ENCODE measurements at places on chromosomes 1 and 21.

- no peak for DNase-seq
These were observed 70.0 kb upstream of the KIAA1614 start for GRCh38 chr1:180842491-180843275.

- DNase-seq, result no peak
These were observed 24.4 kb downstream of the EFCAB7 start for GRCh38 chr1:63547621-63548294.

DNA sequence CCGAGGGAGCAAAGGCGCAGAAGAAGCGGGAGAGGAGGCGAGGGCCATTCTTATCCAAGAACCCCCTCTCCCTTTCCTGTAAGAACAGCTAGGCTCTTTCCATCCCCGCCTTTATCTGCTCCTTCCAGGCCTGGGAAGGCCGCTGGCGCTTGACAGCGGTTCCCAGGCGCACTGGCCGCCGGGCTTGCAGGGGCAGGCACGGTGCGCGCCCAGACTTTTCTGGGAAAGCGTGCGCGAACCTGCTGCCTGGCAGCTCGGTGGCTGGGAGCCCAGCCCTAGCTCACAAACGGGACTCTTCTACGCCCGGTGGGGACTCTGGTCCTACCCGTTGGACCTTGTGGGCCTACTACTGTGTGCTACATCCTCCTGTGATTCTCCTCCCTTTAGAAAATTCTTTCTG, 8.8 kb upstream of the IFNLR1 start:
- no peak for DNase-seq

DNA sequence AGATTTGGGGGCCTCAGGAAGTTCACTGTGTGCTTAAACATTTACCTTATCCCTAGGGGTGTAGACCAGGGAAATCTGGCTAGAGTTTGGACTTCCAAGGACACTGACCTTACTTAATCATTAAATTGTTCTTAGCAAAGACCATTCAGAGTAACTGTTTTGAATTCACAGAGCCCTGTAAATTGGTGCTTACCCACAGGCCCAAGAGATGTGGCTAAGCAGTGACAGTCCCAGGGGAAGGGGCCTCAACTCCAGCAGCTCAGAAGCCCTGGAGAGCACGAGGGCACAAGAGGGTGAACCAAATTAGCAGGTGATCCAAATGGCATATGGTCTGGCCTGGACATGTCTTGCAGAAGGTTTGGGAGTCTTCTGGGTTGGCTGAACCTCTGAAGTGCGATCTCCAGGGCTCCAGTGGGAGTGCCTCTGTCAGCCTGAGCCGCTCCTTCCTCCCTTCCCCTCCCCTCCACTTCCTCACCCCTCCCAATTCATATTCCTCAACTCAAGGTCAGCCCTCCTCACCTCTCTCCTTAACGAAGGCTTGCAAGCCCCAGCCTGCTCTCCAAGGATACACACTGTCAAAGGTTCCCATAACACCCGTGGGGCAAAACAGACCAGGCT, 4.3 kb downstream of the PAQR7 start:
- DNase-seq, result no peak

GRCh38 chr1:41580520-41581172, 96.2 kb upstream of the EDN2 start:
- no peak for DNase-seq

- no peak for DNase-seq
These were observed 216.6 kb downstream of the ST6GALNAC3 start for GRCh38 chr1:76291191-76291590.

GRCh38 chr1:55134152-55134808, 80.9 kb downstream of the USP24 start:
- no peak for DNase-seq

GRCh38 chr1:209150114-209150513, 433.4 kb upstream of the CAMK1G start:
- no peak for DNase-seq

GRCh38 chr1:169958987-169959386, 65.3 kb upstream of the SCYL3 start:
- DNase-seq, result no peak

- peak; percentile 24 for DNase-seq
These were observed 146.6 kb downstream of the SPATA46 start for GRCh38 chr1:162230096-162230495.

DNA sequence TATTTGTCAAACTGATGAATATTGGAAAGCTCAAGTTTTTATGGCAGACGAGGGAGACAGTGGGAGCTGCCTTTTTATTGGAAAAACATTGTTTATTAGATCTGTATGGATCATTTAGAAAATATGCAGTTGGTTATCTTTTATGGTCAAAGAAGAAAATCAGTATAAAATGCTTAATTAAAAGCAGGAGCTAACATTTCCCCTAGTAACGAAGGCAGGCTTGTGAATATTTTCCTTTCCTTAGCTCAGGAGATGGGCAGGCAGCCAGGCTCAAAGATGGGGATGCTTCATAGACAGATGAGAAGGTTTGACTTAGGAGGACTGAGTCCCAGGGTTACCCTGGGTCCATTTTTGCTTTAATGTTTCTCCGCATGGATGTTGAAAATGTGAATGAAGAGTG, 26.0 kb downstream of the ROR1 start:
- DNase-seq, result no peak

DNA sequence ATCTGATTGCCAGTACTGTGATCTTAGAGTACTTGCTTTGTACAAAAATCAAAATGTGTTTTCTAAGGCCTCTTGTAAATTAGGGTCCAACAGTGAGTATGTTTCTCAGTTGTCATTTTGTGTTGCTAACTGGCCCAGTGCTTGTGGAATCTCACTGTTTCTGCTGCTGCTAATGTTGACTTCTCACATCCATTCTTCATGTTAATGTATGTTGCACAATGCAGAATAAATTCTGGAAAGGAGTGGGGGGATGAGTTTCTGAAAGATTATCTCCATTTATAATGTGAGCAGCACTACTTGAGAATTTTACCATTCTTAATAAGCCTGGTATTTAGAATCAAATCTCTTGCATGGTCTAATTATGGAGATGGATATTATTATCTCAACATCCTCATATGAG, 57.9 kb downstream of the CACHD1 start:
- no peak for DNase-seq

DNA sequence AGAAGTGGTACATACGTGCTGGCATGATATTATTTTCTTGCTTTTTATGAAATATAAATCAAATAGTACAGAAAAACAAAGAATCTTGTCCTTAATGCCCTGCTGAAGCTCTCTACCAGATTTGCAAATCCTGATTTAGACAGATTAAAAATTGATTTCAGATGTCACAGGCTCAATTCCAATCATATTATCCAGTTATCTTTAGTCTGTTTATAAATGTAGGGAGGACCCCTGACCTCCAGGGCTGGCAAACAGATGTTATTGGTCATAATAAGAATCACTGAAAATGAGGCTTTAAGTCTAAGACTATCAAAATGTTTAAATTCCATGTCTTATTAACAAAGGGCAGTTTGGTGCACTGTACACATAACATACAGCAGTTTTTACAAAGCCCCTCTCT, 62.1 kb downstream of the TP53BP2 start:
- DNase-seq, result no peak

GRCh38 chr21:16134134-16134533, 404.4 kb downstream of the USP25 start:
- no peak for DNase-seq

- DNase-seq, result no peak
These were observed 241.6 kb downstream of the SMYD3 start for GRCh38 chr1:246265481-246265880.

- DNase-seq, result peak; percentile 41
These were observed 56.3 kb upstream of the GALNT2 start for GRCh38 chr1:230010603-230011332.

DNA sequence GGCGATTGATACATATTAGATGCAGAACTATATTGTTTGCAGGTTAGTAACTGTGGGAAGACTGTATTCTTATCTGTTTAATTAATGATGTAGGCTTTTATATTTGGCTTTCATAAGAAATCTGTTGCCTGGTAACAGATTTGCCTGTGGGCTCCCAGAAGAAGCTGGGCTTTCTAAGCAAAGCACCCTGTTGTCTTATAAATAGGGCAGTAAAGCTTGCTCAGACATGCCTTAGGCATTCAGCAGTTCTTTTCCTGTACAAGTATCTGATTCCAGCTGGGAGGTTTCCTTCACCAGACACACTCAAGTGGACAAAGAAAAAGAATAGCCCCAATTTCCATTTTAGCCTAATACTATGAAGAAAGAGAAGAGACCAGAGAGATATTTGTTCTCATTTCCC, 524.0 kb downstream of the LRRIQ3 start:
- DNase-seq, result no peak

GRCh38 chr1:93599479-93599878, 82.2 kb downstream of the BCAR3 start:
- DNase-seq, result no peak

GRCh38 chr1:217138173-217138765, 415.0 kb upstream of the ESRRG start:
- DNase-seq, result no peak

GRCh38 chr1:220791956-220792355, 5.2 kb downstream of the MTARC1 start:
- DNase-seq, result no peak

- DNase-seq, result no peak
These were observed 2.0 kb upstream of the RCSD1 start for GRCh38 chr1:167627865-167628641.

All from inflammatory macrophage treated with lipopolysaccharide for 4 hours (primary cell).